ENCODE measurements at places on chromosomes 11 and 22.

- DNase-seq = no peak
These were observed 8.4 kb upstream of the ZBED4 start for GRCh38 chr22:49845241-49845640.

DNA sequence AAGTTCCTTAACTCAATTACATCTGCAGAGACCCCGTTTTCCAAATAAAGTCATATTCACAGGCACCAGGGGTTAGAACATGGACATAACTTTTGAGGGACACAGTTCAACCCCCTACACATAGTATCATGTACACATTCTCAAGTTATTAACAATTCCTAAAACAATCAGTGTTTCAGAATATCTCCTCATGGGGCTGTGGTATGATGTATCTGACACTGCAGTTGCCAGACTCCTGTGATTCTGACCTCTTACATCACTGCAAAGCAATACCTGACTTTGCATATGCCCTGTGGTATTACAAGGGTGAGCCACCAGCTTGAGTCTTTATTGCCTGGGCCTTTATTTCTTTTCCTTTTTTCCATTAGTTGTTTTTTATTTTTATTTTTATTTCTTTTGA, 141.7 kb downstream of the COMMD9 start:
- DNase-seq = no peak

DNA sequence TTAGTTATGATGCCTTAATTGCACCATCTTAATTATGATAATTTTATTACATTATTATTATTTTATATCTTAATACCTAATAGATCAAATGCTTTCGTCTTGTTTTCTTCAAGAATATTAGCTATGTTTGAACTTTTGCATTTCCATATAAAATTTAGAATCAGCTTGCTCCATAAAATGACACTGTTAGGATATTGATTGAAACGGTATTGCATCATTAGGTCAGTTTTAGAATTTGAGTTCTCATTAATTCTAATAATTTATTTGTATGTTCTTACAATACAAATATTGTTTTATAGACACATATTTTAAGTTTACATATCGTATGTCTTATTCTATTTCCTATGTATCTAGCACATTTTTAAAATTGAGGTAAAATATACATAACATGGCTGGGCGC, 6.7 kb downstream of the CFAP68 start:
- DNase-seq = no peak

DNA sequence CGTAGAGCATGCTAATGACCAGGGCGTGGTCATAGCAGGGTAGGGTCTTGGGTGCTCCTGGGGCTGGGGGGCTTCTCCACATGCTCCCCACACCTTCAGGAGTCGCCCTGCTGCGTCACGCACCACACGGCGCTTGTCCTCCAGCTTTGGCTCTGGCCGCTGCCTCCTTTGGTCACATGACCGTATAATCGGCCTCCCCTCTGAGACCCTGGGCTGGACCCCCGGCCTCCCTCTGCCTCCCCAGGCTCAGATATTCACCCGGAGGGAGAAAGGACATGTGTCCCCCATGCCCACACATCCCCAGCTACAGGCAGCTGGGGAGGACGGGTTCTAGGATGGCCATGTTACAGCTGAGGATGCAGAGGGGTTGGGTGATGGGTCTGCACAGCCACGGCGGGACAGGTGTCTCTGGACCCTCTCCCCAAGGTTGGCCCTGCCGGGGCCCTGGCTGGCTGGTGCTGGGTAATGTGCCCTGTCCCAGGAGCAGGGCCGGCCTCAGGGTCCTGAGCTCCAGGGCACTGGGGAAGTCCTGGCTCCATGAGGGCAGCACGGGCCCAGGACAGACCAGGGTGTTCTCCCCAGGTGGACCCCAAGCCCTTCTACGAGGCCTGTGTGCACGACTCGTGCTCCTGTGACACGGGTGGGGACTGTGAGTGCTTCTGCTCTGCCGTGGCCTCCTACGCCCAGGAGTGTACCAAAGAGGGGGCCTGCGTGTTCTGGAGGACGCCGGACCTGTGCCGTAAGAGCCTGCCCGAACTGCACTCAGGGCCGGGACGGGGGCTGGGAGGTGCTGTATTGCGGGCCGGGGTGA, 14.5 kb downstream of the MUC2 start:
- no peak for DNase-seq

GRCh38 chr22:17481424-17481823, 81.9 kb upstream of the SLC25A18 start:
- DNase-seq = no peak

- no peak for DNase-seq
These were observed 65.8 kb downstream of the PARVB start for GRCh38 chr22:44089717-44090570.

DNA sequence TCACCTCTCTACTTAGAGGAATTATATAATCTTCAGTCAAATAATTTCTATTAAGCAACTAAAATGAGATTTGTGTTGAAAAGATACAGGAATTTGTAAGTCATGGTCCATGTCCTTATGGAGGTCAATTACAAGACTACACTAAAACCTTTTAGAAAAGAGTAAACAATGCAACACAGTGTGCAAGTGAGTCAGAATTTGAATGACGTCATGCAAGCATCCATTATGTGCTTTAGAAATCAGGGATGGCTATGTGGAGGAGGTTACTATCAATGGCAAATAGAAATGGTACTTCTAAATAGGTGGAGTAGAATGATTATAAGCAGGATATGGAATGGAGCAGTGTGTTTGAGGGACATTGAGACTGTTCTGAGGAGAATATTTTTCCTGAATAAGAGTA, 16.6 kb downstream of the OR10D3 start:
- DNase-seq = no peak

DNA sequence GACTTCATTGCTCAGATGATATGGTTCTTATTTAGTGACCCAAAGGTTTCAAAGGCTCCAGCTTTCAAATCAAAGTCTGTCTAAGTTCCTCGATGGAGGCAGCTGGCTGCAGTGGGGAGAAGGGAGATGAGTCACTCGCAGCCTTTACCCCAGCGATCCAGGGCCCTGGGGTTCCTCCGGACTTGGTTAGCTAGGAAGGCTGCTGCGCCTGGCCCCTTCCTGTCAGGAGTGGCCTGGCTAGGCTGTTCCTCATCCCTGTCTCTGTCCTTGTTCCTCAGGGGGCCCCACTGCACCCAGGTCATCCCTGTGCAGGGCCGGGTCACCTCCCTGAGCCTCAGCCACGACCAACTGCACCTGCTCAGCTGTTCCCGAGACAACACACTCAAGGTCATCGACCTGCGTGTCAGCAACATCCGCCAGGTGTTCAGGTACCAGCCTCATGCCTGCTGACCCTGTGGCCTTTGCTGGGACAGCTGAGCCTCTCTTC, 13.9 kb downstream of the ATG16L2 start:
- no peak for DNase-seq

GRCh38 chr11:85279267-85279666, 347.9 kb downstream of the DLG2 start:
- no peak for DNase-seq

GRCh38 chr11:110087812-110088534, 5.2 kb upstream of the ZC3H12C start:
- no peak for DNase-seq

- DNase-seq = no peak
These were observed 15.6 kb upstream of the SHISAL1 start for GRCh38 chr22:44328326-44328725.

DNA sequence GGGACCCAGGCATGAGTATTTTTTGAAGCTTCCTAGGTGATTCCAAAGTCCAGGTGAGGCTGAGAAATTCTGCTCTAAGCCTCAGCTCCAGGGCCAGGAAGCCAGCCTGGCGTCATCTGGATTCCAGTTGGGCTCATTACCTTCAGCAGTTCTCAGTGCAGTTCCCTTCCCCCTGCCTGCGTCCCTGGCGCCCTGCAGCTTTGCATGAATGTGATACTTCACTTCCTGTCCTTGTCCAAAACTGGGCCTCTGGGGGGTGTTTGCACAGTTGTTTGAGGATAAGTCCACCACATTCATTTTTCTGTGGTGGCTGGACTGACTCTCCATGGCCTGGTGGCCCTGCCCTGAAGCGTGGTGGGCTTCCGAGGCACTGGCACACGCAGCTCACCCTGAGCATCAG, 98.1 kb downstream of the TENM4 start:
- no peak for DNase-seq

GRCh38 chr11:3073029-3073435, 15.8 kb upstream of the CARS1 start:
- no peak for DNase-seq

- no peak for DNase-seq
These were observed 2.9 kb downstream of the FAM118B start for GRCh38 chr11:126214441-126214840.

DNA sequence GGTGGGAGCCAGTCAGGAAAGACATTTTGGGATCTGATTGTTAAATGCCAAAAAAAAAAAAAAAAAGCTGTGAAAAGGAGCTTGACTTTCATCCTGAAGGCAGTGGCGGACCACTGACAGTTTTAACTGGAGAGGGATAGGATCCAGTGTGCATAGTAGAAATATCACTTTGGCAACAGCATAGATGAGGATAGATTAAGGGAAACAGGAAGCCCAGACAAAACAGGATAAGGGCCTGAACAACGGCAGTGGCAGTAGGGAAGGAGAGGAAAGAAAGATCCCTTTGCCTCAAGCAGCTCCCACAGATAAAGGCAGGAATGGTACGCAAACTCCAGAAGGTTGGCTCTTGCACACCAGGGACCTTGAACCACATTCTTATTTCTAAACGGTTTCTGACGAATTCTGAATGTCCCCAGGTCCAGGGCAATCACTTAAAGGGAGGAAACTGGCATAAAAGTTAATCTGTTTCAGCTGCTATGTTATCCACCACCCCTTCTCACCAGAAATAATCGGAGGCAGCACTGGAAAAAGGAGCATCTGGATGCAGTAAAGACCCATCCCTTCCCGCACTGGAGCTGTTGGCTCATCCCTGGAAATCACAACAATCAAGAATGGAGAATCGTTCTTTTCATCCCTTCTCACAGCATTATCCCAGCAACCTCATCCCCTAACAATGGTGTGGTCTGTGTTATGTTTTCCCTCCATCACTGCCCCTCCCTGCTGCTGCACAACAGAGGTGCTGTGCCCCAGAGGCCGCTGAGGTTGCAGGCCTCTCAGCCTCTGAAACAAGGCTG, 99.1 kb downstream of the GAB2 start:
- peak; percentile 22 for DNase-seq

DNA sequence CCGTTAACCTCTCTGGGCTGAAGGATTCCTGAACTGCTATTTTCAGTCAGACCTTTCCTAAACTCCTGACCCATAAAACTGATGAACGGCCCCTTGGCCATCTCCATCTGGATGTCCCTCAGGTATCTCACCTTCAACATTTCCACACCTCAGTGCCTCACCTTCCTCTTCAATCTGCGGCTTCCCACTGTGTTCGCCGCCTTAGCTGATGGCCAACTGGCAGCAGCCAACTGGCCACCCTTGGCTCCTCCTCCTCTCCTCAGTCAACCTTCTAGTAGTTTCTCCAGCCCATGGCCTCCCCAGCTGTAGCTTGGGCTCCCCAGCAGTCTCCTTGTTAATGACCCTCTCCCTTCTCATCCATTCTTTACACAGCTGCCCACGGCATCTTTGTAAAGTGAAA, 55.0 kb upstream of the PHOX2A start:
- DNase-seq = no peak

- DNase-seq = no peak
These were observed 18.0 kb downstream of the PKNOX2 start for GRCh38 chr11:125182573-125182972.

DNA sequence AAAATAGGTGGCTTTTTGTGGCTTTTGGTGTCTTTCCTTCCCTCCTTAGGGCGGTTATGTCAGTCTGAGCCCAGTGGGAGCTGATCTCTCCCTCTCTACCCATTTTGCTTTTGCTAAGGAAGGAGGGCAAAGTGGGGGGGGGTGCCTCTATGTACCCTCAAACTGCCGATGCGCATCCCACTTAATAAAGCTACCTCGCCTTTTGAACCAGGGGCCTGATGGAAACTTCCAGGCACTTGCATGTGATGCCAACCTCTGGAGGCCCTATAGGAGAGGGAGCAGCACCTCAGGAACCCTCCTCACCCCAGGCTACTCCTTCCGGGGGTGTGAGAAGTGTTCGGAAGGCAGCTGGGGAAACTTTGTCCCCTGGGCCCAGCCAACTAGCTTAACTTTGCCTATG, 97.0 kb upstream of the HSD17B12 start:
- no peak for DNase-seq

GRCh38 chr22:23069502-23070357, 589 bp upstream of the GNAZ start:
- peak; percentile 33 for DNase-seq

DNA sequence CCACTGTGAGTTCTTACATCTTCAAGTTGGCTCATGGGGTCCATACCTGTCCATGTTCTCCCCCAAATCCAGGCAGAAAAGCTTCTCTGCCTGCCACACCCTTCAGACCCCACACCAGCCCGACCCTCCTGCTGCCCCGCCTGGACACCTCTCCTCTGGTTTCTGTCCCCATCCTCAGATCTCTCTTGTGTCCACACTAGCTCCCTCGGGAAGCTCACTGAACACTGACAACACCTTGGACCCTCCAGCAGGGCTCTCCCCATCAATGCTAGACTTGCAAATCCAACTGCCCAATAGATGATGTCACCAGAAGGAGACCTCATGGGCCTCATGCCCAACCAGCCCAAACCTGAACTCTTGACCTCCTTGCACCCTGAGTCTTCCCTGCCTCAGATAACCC, 2.9 kb downstream of the SCARF2 start:
- DNase-seq = no peak

- DNase-seq = no peak
These were observed 7.6 kb upstream of the CHKA start for GRCh38 chr11:68128682-68129327.

DNA sequence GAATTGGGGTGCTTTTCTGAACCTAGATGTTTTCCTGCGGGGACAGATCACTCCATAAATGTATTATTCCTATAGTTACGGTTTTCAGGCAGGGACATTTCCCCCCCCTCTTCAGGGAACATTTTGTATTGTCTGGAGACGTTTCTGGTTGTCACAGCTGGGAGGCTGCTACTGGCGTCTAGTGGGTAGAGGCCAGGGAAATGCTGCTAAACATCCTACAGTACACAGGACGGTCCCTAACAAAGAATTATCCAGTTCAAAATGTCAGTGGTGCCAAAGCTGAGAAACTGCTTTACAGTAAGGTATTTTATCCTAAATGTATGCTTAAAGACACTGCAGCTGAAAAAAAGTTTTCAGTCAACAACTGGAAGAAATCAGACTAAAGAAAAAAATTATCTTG, 19.4 kb downstream of the PIWIL4 start:
- DNase-seq = no peak

GRCh38 chr22:34798605-34799004, 267.4 kb upstream of the ISX start:
- no peak for DNase-seq

DNA sequence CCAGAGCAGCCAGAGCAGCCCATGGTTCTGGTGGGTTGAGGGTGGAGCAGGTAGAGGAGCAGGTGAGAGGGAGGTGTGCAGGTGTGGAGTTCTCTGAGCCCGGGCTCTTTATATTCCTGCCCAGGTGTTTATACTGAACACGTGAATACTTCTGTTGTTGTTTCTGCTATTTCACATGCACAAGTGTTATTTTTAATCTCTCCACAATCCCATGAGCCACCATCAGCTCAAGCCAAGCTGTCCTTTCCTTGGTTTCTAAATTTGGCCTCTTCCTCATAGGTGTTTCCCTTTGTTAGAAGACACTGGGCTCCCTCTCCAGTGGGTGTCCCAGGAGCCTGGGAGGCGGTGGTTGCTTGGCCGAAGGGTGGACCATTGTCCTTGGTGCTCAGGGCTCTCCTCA, at the start of gene KRTAP5-3:
KRTAP5-3 (minus strand) TSS at position 101 of the 400 bp plus-strand sequence; CDS start at position 23, 78 bp downstream.
- no peak for DNase-seq

- no peak for DNase-seq
These were observed 1008.4 kb downstream of the BRD1 start for GRCh38 chr22:48819232-48819631.

- DNase-seq = no peak
These were observed 115.9 kb downstream of the ARFGAP2 start for GRCh38 chr11:47060807-47061206.

- no peak for DNase-seq
These were observed 946.0 kb downstream of the FAM181B start for GRCh38 chr11:81787584-81788049.

All from HFF-Myc (cell line).